BJ (cell line): ENCODE measurements at places on chromosomes 12 and 14. TPM values are rescaled to one million over a fixed set of nuclear protein-coding genes. Genes with fewer than 3 reads are reported as not detected.

DNA sequence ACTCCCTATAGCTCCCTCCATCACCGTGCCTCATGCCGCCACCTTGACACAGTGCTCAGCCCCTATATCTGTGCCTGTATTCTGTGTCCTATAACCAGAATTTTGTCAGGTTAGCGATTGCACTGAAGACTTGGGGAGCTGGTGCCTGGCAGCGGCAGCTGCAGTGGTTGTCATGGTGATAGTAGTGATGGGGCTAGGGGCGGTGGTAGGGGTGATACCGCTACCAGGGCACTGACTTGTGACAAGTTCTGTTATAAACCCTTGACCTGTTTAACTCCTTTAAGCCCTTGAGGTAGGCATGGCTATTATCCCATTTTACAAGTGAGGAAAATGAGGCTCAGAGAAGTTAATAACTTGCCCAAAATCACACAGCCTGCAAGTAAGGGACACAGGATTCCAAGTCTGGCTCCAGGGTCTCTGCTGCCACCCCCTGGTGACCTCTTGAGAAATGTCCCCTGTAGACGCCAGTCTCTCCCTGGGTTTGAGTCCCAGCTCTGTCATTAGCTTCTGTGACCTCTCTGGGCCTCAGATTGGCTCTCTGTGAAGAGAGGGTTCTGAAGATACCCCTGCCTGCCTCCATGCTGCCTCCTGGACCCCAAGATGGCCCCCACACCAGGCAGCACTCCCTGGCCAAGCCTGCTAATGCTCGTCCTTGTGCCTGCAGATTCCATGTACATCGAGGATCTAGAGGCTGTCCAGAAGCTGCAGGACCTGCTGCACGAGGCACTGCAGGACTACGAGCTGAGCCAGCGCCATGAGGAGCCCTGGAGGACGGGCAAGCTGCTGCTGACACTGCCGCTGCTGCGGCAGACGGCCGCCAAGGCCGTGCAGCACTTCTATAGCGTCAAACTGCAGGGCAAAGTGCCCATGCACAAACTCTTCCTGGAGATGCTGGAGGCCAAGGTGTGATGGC is 121.9 kb downstream of the ESRRB start:
- no peak for DNase-seq

Gene ART4
- polyA plus RNA-seq, result 0.12 TPM in 1 of 2 replicates, not detected in the other

- DNase-seq, result no peak
Measured at GRCh38 chr12:46071335-46071734, 81.0 kb upstream of the SCAF11 start.

Gene TAS2R31
- polyA plus RNA-seq, result 0.29 and 0.55 TPM in 2 replicates

Gene B4GALNT3
- 0.05 TPM in 1 of 2 replicates, not detected in the other for polyA plus RNA-seq

DNA sequence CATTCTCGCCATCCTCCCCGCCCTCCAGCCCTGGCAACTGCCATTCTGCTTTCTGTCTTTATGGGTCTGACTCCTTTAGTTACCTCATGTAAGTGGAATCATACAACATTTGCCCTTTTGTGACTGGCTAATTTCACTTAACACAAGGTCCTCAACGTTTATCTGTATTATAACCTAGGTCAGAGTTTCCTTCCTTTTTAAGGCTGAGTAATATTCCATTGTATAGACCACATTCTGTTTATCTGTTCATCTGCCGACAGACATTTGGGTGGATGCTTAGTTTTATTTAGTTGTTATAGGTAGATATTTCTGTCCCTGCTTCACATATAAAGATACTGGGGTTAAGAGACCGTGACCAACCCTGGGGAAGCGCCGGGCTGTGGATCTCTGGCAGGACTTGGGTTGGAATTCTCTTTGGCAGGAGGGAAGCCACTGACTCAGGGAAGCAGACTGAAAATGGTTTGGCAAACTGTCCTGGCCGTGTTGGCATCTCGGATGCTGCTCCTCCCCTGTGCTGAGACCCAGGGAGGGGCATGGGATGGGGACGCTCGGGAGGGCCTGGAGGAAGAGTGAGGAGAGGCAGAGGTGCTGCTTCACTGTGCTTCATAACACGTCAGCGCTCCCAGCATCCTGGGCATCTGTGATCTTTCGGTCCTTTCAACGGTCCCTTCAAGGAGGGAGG is 38.9 kb downstream of the TEAD4 start:
- no peak for DNase-seq
